ENCODE measurements at places on chromosomes 6 and 20.

DNA sequence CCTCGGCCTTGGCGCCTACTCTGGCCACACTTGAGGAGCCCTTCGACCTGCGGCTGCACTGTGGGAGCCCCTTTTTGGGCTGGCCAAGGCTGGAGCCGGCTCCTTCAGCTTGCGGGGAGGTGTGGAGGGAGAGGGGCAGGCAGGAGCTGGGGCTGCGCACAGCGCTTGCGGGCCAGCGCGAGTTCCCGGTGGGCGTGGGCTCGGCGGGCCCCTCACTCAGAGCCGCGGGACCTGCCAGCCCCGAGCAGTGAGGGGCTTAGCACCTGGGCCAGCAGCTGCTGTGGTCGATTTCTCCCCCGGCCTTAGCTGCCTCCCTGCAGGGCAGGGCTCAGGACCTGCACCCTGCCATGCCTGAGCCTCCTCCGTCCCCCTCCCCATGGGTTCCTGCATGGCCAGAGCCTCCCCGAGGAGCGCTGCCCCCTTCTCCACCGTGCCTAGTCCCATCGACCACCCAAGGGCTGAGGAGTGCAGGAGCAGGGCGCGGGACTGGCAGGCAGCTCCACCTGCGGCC, 136.8 kb downstream of the EPHA7 start:
- DNase-seq: no peak

DNA sequence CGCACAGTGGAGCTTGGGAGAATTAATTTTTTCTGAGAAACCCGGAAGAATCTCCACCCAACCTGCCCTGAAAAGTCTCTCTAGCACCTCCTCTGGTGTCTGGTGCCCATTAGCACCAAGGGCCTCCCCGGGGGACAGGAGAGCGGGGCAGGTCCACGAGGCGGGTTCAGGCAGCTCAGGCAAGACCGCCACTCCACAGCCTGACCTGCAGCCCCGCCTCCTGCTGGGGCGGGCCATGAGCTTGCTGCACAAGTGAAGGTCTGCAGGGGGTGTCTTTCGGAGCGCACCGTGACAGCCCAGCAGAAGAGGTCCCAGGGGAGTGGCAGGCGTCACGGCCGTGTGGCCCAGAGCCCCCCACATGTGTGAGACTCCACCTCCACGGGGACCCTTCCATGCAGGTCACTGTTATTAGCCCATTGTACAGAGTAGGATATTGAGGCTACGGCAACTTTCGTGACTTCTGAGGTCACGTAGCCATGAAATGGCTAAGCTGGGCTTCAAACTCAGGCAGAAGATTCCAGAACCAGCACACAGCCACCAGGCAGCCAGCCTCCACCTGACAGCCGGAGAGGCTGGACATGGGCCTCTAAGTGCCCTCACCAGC, 63.9 kb upstream of the SLCO4A1 start:
- DNase-seq: no peak

- DNase-seq: no peak
These were observed 54.8 kb downstream of the DACT2 start for GRCh38 chr6:168264593-168265335.

- DNase-seq: no peak
These were observed 44.8 kb downstream of the TCP11 start for GRCh38 chr6:35096129-35096862.

DNA sequence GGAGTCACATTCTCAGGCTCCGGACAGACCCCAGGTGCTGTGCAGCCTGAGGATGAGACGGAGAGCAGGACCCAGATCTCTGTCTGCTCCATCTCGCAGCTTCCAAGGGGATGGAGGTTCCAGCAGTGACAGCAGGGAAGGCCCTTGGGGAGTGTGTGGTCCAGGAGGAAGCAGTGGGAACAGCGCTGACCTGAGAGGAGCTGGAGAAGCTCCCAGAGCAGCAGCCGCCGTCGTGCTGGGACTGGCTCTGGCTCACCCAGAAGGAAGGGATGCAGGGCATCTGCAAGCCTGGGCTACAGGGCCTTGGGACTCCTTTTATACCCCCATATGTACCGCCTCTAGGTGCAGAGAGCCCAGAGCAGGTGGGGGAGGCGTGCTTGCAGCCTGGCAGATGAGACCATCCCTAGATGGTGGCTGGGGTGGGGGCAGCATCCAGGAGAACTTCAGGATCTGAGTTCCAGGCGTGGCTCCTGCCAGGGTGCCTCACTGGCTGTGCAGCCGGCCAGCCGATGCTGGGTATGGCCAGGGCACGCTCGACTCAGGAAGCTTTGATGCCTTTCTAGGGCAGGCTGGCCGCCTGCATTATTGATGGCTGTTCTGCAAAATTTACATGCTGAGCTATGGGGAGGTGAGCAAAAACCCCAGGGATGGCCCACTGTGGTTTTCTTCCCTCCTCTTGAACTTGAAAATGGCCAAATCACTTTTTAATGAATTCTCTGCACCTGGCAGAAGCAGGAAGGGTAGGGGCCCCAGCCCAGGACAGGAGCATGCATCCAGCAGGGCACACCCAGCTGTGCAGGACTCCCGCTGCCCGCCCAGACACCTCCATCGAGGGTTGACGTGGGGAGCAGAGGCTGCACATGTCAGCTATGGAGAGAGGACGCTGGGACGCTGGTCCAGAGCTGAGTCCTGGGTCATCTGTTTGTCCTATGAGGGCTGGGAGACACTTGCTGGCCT, 179.6 kb downstream of the TAF4 start:
- DNase-seq: no peak
